Fibroblast of the aortic adventitia (primary cell): ENCODE measurements at places on chromosomes 3 and 15.

GRCh38 chr3:11076711-11077110, 77.6 kb upstream of the HRH1 start:
- DNase-seq: no peak

DNA sequence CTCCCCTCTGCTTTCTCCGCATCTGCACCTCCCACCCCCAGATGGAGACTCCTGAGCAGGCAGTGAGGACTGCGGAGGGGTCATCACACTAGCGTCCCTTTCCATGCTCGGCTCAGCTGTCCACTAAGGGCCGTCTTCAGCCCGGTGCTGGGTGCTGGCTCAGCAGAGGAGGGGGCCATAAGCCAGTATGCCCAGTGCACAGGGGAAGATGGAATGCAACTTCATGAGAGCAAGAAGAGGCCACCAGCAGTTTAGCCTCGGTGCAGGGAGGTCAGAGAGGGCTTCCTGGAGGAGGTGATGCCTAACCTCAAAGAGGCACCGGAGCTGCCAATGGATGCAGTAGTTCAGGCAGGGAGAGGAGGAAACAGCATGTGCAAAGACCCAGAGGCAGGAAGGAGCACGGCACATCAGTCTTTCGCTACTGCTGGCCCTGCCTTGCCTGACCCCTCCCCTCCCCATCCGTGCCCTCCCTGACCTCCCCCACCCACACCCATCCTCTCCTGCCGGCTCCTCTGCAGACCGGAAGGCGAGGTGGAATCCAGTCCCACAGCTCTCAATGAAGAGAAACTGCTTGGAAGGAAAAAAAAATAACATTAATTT, 15.2 kb upstream of the PLXND1 start:
- no peak for DNase-seq

DNA sequence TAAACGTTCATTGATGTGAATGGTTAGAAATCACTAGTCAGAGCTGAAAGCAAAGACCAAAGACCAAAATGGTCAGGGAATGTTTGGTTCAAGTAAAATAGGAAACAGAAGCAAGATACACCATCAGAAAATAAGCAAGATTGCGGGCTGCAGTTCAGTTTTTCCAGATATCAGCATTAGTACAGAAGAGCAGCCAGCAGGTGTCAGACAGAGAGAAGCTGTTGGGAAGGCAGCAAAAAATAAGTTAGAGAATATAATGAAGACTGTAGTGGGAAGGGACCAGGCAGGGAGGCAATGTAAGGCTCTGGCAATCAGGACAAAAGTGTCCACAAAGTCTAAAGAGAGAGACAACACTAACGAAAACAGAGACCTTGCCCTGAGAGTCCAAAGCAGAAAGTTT, 639.4 kb upstream of the NAALADL2 start:
- DNase-seq: no peak

GRCh38 chr3:81851176-81851575, 89.7 kb upstream of the GBE1 start:
- peak; percentile 5 for DNase-seq

DNA sequence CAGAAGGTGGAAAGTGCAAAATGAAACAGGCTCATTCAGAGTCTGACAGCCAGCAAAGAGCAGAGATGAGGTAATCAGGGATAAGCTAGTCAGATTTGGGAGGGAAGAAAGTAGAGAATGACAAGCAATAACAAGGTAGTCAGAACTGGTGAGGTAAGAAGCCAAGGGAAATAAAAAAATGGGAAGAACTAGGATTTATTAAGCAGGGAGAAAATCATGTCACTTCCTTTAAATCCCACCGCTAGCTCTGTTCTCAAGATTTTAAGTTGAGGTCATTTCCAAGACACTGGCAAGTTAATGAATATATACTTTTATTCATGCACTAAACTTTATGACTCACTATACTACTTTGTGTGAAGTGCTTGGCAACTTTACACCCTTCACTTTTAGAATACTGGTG, 1106.8 kb downstream of the IGSF11 start:
- DNase-seq: peak; percentile 21

GRCh38 chr3:98593046-98593936, at the start of gene CPOX:
TSS of gene CPOX (minus strand) at chr3:98593611. CDS start at chr3:98593504, 107 bp downstream.
- DNase-seq: peak; percentile 95

GRCh38 chr3:14286887-14287500, 108.4 kb downstream of the LSM3 start:
- no peak for DNase-seq

- no peak for DNase-seq
Observed at GRCh38 chr15:99478977-99479376, 86.8 kb upstream of the MEF2A start.

DNA sequence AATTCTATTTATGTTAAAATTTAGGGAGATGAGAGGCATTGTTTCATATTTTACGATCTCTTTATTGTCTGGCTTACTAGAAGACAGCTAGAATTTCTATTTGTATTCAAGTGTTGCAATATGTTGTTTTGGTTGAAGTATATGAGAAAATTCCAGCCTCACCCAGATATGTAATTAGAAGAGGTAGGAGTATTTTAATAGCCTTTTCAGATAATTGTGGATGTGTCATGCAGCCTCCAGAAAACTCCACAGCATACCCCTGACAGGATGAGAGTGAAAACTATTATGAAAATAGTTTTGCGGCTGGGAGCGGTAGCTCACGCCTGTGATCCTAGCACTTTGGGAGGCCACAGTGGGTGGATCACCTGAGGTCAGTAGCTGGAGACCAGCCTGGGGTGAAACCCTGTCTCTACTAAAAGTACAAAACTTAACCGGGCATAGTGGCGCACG, 21.5 kb upstream of the USP3 start:
- no peak for DNase-seq

DNA sequence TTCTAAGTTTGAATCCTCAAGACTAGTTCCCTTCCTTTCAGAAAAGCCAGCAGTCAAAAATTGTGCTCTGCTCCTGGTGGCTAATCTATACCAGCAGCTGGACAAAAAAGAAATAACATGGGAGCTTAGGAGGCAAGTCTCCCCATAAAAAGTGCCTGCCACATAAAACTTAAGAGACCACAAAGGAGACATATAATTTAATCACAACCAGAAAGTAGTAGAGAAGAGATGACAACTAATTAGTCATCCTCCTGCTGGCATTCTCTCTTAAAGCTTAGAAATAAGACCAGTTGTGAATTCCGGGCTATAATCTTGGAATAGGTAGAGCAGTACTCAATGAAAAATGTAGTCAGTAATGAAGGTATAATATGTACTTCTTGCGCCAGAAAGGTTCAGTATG, 20.2 kb upstream of the IMPG2 start:
- DNase-seq: peak; percentile 0

- no peak for DNase-seq
Observed at GRCh38 chr15:49605588-49605987, 15.0 kb downstream of the FAM227B start.

DNA sequence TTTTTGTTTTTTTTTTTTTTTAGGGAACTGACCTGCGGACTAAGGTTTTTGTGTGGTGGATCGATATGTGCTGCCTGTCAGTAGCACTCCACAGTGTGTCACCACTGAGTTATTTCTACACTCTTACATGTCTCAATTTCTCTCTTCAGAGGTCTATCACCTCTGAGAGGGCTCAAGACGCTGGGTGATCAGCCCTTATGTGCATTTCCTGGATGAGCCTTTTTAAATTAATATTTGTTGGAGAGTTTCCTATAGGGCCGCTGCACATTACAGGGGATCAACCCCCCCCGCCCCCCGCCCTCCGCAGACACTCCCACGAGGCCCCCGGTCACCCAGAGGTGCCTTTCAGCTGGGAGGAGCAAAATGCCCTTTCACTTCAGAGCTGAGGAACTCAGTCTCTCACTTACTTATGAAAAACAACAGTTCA, 34.5 kb upstream of the AP4E1 start:
- no peak for DNase-seq

- DNase-seq: no peak
Observed at GRCh38 chr3:190591080-190591479, 77.2 kb downstream of the IL1RAP start.

- peak; percentile 38 for DNase-seq
Observed at GRCh38 chr3:81242871-81243270, 518.6 kb downstream of the GBE1 start.

DNA sequence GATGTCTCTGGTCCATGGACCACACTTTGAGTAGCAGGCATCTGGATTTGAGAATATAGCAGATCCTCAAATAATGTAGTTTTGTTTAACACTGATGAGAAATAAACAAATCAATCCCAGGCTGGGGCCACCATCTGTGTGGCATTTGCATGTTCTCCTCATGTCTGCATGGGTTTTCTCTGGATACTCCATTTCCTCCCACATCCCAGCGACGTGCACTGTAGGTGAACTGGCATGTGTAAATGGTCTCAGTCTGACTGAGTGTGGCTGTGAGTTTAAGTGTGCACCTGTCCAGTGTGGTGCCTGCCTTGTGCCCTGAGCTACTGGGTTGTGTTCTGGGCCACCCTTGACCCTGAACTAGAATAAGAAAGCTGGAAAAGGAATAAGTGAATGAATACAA, 66.3 kb upstream of the NANOGP8 start:
- DNase-seq: no peak

DNA sequence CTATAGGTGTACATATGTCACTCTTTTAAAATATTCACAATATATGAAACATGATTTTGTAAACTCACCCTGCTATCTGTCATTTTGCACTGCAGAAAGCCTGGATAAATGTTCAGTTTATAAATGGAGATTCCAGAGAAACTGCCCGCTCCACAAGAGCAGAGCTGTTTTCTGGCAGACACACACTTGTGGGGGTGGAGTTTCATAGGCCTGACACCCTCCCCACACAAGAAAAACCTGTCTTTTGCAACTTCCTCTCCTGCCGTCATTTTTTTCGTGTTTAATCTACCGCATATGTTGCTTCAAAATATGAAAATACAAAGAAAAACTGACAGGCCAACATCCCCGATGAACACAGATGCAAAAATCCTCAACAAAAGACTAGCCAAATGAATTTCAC, 479.0 kb downstream of the GABRG3 start:
- no peak for DNase-seq

DNA sequence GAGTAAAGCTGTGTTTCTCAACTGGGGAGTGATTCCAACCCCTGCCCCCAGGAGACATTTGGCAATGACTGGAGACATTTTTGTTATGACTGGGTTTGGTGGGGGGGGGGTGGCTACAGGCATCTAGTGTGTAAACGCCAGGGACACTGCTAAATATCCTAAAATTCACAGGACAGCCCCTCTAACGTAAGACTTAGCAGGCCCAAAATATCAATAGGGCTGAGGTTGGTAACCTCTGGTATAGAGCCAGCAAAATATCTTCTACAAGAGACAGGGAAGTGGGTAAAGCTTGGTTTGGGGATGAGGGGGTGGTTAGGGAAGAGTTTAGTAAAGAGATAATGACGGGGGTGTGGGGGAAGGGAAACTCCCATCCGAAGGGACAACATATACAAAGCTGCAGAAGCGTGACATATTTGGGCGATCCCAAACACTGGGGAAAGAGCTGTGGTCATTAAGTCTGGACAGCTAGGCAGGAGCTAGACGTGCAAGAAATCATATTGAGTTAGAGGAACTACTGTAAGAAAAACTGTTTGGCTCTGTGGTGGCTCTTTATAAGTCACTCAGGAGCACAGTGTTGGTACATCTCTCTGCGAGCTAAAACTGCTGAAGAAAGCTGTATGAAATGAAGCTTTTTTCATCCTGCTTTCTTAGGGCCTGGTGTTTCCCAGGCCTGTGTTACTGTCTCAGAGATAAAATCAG, 697 bp upstream of the TRIM69 start:
- no peak for DNase-seq

DNA sequence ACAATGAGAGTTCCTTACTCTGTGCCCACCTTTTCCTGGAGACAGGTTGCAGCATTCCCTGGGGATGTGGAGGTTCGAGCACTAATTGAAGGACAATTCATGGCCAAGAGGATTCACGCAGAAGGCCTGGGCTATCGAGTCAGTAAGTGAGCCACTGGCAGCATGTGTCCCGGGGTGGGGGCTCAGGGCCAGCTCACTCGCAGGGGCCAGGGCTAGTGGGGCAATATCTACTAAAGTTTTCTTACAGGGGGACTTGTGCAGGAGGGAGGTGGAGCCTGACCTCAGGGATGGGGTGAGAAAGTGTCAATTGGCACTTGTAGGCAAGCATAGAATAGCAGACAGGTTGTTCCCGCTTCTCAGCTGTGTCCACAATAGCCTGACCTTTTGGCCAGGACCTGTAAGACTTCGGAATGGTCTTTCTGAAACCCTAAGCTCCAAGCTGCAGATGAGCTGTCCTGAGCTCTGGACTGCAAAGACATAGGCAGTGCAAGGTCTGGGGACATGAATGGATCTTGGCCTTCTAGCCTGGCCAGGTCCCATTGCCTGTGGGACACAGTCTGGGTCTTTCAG, 32.7 kb downstream of the XYLB start:
- no peak for DNase-seq

GRCh38 chr3:111496894-111497559, 45.0 kb upstream of the CD96 start:
- DNase-seq: no peak

DNA sequence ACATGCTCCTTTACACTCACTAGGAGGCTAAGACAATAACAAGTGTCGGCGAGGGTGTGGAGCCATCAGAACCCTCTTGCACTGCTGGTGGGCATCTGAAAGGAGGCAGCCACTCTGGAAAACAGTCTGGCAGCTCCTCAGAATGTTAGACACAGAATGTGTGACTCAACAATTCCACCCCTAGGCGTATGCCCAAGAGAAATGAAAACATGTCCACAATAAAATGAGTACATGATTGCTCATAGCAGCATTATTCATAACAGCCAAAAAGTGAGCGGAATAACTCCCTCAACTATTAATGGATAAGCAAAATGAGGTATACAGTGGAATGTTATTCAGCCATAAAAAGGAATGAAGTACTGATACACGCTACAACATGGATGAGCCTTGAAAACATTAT, 57.8 kb downstream of the WNT7A start:
- DNase-seq: peak; percentile 2

- no peak for DNase-seq
Observed at GRCh38 chr15:67755936-67756335, 69.4 kb upstream of the SKOR1 start.

DNA sequence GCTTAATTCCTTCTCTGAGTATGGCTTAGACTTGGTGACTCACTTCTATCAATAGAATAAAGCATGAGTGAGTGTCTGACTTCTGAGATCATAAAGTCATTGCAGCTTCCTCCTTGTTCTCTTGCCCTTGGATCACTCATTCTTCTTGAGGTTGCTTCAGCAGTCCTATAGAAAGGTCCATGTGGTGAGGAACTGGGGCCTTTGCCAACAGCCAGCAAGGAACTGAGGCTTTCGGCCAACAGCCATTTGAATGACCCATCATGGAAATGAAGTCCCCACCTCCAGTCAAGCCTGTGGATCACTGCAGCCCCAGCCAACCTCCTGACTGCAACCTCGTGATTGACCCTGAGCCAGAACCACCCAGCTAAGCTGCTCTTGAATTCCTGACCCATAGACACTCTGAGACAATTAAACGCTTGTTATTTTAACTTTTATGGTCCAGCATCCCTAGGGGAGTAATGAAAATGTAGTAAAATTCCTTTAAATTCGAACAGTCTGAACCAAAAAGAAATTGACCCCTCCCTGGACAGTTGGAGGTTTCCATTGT, 84.5 kb downstream of the WDR76 start:
- peak; percentile 99 for DNase-seq
